ENCODE measurements at places on chromosomes 4 and X.

DNA sequence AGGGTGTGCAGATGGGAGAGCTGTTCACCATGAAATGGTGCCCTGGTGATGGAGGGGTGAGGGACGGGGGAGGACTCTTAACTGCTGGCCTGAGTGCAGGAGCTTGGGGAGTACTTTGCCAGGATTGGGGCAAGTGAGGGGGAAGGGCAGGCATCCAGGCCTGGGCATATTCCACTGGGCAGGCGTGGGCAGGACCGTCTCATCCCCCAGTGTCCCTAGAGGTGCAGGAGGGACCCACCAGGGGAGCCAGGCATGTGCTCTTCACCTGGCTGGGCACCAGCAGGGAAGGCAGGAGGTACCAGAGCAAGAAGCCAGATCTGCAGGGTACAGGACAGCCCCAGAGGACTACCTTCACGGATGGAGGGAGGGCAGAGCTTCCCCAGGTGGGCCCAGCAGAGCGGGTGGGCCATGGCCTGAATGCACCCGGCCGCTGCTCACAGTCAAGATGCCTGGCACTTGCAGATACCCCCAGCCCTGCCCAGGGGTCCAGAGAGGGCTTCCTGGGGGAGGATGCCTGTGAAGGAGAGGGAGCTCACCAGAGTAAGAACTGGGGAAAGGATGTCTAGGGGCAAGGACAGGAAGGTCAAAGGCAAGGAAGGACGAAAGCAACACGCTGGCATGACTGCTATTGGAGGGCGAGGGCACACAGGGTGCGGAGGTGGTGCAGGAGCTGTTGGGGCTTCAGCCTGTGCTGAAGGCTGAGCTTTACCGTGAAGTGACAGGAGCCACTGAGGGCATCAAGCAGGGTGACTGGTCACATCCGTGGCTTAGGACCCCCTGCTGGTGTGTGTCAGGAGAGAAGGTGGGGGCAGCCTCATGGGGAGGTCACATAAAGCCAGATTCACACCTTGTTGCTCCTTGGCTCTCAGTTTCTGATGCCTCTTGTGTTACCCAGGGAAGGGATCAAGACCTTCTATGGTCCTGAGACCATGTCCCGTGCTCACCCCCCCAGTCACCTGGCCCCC lies 68.2 kb upstream of the NKX1-1 start:
- DNase-seq = no peak

DNA sequence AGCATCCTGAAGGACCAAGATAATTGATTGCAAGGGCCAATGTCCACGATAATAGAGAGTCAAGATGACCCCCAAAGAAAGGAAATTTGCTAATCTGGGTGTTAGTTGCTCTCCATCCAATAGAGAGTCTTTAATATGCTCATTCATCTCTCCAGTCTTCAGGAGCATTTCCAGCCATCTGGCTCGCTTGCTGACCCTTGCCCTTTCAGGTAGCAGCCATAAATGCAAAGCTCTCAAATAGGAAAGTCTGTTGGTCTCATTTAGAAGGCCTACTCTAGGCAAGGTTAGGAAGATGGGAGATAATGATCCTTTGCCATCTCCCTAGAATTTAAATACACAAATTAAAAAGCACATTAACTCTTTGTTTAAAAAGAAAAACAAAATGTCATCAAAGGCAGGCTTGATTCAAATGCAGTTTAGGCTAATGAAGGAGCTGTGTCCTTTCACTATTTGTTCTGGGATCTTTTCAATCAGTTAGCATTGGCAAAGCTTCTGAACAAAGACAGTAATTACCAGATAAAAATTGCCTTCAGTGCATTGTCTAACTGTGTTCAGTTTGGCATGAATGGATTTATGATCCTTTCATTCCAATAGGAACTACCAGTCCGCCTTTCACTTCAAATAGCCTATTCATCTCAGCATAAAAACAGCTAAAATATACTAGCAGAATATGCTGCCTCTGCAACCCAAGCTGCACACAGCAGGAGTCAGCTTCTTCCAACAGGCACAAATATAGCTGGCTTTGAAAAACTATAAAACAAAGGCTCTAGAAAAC lies 49.6 kb upstream of the ATXN3L start:
- no peak for DNase-seq

DNA sequence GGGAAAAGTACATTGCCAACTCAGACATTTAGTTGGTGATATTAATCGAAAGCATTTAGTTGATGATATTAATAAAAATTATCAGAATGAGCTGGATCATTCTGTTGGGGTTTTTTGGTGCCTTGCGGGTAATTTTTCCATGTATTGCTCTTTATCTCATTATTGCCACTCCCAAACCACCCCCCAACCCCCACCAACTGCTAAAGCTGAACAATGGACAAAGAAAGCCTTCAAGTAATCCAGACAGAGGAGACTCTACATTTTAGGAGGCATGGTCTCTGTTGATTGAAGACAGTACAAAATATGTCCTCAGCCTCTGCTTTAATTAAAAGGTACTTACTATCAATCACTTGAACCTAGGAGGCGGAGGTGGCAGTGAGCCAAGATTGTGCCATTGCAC lies 22.5 kb downstream of the PDK3 start:
- DNase-seq = no peak

DNA sequence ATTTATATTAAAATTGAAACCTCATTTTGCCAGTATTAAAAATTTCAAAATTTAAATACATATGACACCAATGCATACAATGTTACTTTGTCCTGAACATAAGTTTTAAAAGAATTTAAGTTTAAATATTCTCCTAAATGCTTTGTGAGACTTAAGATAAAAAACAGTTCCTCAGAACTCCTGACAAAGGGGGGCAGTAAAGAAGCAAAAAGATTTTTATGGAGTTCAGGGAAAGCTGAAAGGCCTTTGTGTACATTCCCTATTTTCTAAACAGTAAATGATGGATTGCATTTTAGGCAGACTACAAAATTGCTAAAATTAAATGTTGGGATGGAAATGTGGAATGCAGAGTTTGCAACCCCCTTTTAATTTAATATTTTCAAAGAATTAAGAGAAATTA lies 81.7 kb downstream of the SNCA start:
- DNase-seq = no peak

DNA sequence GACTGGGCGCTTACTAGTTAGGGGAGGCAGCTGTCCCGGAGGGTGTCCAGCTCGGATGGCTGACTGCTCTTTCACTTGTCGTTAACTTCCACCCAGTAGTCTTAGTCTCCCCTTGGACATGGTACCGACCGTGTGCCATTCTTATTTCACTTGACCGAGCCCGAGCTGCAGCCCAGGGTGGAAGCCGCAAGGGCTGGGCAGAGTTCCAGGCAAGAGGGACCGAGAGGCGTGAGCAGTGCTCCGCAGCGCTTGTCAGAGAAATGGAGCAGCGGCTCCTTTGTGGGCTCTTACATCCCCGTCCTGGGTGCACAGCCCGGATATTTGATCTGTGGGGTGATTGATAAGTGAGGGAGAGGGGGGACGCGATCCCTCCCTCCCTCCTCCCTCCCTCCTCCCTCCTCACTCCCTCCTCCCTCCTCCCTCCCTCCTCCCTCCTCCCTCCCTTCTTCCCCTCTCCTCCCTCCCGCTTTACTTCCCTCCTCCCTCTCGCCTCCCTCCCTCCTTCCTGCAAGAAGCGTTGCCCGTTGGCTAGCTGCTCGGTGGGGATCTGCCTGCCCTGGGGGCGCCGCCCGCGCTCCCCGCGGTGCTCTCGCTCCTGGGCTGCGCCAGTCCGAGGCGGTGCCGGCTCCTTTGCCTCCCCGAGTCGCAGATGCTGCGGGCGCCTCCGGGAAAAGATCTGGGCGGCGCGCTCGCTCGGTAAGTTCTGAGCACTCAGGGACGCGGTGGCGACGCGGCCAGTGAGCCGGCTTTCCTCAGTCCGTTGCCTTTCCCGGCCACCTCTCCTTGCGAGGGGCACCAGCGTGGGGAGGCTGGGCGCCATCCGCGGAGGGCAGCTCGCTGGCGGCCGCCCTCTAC lies at the start of gene SLITRK2:
Gene SLITRK2 (plus strand): TSS at position 499 of the 855 bp plus-strand sequence. CDS start 4,597 bp downstream, outside the sequence.
- DNase-seq = no peak

All from stimulated activated CD4-positive, alpha-beta T cell treated with anti-CD3 and anti-CD28 coated beads, Interleukin-12 subunit alpha, Interleukin-12 subunit beta, amount 100 ng/mL, for 24 hours (primary cell).